Cortex of kidney (tissue), 1 donor: ENCODE measurements at places on chromosomes 1 and 21.

DNA sequence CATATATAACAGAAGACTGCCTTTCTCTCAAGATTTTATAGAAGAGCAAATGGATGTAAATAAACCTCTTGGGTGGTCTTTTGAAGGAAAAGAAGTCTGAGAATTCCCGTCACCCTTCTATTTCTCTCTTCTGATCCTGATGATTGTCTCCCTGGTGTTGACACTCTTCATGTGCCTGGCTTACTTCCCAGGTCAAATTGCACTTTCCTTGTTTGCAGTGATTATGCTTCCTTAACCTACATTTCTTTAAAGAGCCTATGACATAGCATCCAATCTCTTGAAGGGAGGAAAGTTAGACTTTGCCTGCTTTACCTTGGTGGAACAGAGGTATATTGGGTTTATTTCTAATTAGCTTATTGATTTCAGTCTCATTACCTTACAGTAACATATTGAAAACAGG, 80.1 kb downstream of the LRRC53 start:
- no peak for DNase-seq

DNA sequence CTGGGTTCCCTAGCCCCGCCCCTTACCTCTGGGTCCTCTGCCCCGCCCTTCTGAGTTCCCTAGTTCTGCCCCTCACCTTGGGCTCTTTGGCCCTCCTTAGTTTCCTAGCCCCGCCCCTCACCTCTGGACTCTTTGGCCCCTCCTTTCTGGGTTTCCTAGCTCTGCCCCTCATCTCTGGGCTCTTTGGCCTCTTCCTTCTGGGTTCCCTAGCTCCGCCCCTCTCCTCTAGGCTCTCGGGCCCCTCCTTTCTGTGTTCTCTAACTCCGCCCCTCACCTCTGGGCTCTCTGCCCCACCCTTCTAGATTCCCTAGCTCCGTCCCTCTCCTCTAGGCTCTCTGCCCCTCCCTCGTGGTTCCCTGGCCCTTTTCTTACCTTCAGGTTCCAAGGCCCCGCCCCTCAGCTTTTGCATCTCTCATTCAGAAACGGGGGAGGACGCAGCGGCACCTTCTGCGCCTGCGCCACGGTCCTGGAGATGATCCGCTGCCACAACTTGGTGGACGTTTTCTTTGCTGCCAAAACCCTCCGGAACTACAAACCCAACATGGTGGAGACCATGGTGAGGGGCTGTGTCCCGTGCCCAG, 88.5 kb downstream of the PTPRU start:
- DNase-seq: no peak

- DNase-seq: no peak
Observed at GRCh38 chr21:33237486-33237885, 7.7 kb downstream of the IFNAR2 start.

- no peak for DNase-seq
Observed at GRCh38 chr1:241603731-241604245, 36.4 kb downstream of the CHML start.

- no peak for DNase-seq
Observed at GRCh38 chr1:210294999-210295745, 33.5 kb upstream of the HHAT start.

GRCh38 chr1:178560871-178561376, 48.0 kb downstream of the TEX35 start:
- DNase-seq: no peak

- DNase-seq: no peak
Observed at GRCh38 chr1:156045076-156045475, 8.5 kb downstream of the UBQLN4 start.

GRCh38 chr21:43286196-43286595, 117.4 kb downstream of the CRYAA start:
- no peak for DNase-seq

GRCh38 chr21:21101911-21102310, 103.7 kb downstream of the NCAM2 start:
- DNase-seq: no peak

DNA sequence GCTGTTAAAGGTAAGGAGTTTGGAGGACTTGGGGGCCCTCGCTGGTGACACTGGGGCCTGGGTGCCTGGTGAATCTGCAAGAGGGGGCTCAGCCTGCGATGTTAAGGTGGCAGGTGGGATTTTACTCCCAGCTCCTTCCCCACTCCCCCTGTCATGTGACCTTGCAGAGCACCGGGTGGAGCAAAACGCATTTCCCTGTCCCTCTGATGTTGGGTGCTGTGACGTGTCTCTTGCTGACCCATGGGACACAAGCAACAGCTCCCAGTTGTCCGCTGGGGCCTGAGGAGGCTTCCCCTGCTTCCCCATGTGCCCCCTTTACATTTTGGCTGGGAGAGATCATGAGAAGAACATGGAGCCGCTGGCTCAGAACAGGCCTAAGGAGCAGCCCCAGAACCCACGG, 319.0 kb downstream of the MATN1 start:
- DNase-seq: no peak

DNA sequence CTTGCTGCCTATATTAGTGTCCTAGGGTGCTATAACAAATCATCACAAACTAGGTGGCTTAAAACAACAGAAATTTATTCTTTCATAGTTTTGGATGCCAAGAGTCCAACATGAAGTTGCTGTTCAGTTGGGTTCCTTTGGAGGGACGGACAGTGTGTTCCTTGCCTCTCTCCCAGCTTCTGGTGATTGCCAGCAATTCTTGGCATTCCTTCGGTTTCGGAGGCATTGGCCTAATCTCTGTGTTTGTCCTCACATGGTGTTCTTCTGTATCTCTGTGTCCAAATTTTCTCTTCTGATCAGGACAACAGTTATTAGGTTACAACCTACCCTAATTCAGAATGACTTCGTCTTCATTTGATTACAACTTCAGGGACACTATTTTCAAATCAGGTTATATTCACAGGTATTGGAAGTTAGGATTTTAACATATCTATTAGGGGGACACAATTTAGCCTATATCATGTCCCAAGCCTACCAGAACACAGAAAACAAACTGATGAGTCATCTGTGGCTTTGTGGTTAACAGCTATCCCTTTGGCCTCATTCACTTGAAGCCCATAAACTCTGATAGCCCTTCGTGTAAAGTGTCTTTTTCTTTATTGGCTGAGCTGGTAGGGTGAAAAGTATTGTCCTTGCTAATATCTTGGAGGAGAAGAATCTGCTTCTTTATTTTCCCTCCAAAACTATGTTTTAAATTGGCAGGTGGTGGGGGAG, 83.2 kb upstream of the PAPPA2 start:
- DNase-seq: no peak
